RWPE2 (cell line): ENCODE measurements at places on chromosomes 1 and 21.

GRCh38 chr1:8420318-8420717 is 102.4 kb downstream of the SLC45A1 start:
- H3K4me1 ChIP-seq: peaks cover 5% of the 10 kb centered on the region
- H3K27ac ChIP-seq: no peak overlapping the region
- DNase-seq: no peak
- no peaks in the 10 kb centered on the region for H3K27me3 ChIP-seq
- peaks cover 14% of the 10 kb centered on the region for H3K36me3 ChIP-seq
- no peak overlapping the region for H3K4me3 ChIP-seq

DNA sequence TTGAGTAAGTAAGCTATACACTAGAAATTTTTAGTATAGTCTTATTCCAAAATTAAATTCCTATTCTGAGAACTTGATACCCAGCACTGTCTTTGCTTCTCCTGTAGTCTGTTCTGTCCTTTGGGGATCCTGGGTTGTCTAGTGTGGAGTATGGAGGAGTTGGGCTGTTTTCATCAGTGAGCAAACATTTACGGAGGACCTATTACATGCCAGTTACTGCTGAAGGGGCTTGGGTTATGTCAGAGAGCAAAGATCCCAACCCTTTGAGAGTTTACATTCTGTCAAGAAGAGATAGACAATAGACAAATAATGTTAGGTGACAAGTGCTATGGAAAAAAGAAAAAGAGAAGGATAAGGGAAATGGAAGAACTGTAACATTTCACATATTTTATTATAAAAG is 9.0 kb downstream of the TRAPPC10 start:
- no peak for DNase-seq
- H3K4me3 ChIP-seq: no peak overlapping the region
- H3K36me3 ChIP-seq: no peaks in the 10 kb centered on the region
- no peaks in the 10 kb centered on the region for H3K27me3 ChIP-seq
- H3K27ac ChIP-seq: no peak overlapping the region

- no peaks in the 10 kb centered on the region for H3K27me3 ChIP-seq
- no peaks in the 10 kb centered on the region for H3K4me1 ChIP-seq
Measured at GRCh38 chr1:15033264-15033663, 120.3 kb upstream of the TMEM51 start.

- H3K4me3 ChIP-seq: no peak overlapping the region
- no peak overlapping the region for H3K27ac ChIP-seq
- H3K4me1 ChIP-seq: no peaks in the 10 kb centered on the region
- peaks cover 49% of the 10 kb centered on the region for H3K36me3 ChIP-seq
- no peaks in the 10 kb centered on the region for H3K27me3 ChIP-seq
- no peak for DNase-seq
Measured at GRCh38 chr1:46676531-46676930, 4.9 kb downstream of the TEX38 start.

DNA sequence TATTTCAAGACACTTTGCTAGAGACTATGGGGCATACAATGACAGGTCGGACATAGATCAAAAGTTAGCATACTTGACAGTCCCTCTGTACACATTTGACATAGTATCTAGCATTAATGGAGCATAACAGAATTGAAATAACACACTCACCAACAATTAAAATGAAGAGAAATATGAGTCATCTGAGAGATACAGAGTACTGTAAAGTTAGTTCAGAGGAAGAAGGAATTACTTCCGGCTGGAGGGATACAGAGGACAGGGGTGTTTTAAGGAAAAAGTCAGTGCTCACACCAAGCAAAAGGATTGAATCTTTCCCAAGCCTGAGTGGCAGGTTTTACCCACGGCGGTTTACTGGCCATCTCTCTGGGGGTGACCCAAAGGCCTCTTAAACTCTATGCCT is 2.4 kb downstream of the ZMYND12 start:
- DNase-seq: no peak
- H3K4me1 ChIP-seq: peaks cover 6% of the 10 kb centered on the region
- no peak overlapping the region for H3K27ac ChIP-seq
- no peak overlapping the region for H3K4me3 ChIP-seq

DNA sequence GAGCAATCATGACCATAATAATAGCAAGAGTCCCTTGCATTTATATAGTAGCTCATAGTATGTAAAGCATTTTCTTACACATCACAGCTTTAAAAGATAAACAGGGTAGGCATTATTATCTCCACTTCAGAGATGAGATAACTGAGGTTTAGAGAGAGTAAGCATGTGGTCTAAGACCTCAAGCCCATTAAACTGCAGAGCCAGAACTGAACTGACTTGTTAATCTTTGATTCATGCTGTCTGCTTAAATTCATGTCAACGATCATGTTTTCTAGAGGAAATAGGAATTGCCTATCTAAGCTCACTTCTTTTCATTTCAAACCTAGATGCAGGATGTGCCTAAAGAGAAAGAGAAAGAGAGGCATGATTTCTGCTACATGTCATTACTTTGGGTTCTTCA is 524.8 kb downstream of the PTPRC start:
- DNase-seq: no peak
- H3K4me1 ChIP-seq: no peaks in the 10 kb centered on the region
- H3K4me3 ChIP-seq: no peak overlapping the region
- H3K27ac ChIP-seq: no peak overlapping the region
- H3K36me3 ChIP-seq: no peaks in the 10 kb centered on the region

DNA sequence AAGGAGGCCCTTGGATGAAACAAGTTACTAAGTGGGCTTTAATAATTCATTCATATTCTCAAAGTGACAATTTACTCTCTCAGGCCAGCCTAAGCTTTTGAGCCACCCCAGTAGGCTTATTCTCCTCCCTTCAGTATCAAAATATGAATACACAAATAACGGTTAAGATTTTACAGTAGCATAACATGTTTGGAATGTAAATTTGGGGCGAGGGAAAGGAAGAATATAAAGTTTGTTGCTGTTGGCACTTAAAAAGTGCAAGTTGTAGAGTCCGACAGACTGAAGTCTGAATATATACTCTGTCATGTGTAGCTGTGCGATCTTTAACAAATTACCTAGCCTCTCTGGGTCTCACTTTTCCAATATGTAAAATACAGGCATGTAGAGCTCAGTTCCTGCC is 22.6 kb upstream of the MYSM1 start:
- H3K27ac ChIP-seq: no peak overlapping the region
- no peak for DNase-seq
- no peak overlapping the region for H3K4me3 ChIP-seq
- H3K27me3 ChIP-seq: no peaks in the 10 kb centered on the region
- H3K36me3 ChIP-seq: no peaks in the 10 kb centered on the region

DNA sequence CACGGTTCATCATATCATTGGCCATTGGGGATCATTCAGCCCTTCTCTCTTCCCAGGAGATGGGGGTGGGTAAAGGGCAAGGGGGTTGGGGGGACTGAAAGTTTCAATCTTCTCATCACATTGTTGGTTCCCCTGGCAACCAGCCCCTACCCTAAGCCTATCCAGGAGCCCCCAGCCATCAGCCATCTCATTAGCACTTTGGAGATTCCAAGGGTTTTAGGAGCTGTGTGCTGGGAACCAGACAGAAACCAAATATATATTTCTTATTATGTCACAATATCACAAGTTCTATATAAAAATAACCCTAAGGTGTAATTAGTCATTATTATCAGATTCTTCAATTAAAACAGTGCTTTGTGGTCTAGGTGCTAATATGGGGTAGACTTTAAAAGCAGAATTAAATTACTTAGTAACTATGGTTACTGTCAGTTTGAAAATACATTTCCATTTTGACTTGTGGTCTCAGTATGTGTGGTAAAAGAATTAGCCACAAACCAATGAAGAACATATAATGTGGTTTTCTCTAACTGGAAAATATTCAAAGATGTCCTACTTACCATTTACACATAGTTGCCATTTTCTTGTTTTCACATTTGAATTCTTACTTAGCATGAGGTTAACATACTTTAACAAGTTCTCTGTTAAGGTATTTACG is 28.1 kb downstream of the IL23R start:
- no peak overlapping the region for H3K4me3 ChIP-seq
- H3K4me1 ChIP-seq: no peaks in the 10 kb centered on the region
- no peaks in the 10 kb centered on the region for H3K36me3 ChIP-seq
- no peak for DNase-seq

- H3K27ac ChIP-seq: peak within 1 kb of the TSS; percentile 97
- peaks cover 39% of the 10 kb centered on the region for H3K4me1 ChIP-seq
- no peaks in the 10 kb centered on the region for H3K36me3 ChIP-seq
- peak within 1 kb of the TSS; percentile 40 for H3K4me3 ChIP-seq
- peak; percentile 90 for DNase-seq
- no peaks in the 10 kb centered on the region for H3K27me3 ChIP-seq
Measured at GRCh38 chr1:151510957-151511635, at the start of gene CGN. TSS of gene CGN (plus strand) at chr1:151511387. CDS start at chr1:151518520, 7,133 bp downstream.

- DNase-seq: no peak
- H3K36me3 ChIP-seq: no peaks in the 10 kb centered on the region
- no peak overlapping the region for H3K27ac ChIP-seq
- H3K27me3 ChIP-seq: no peaks in the 10 kb centered on the region
Measured at GRCh38 chr1:190250368-190250767, 227.3 kb downstream of the BRINP3 start.

GRCh38 chr1:159845751-159846629 is 16.5 kb downstream of the VSIG8 start:
- H3K27me3 ChIP-seq: no peaks in the 10 kb centered on the region
- H3K4me3 ChIP-seq: no peak overlapping the region
- no peaks in the 10 kb centered on the region for H3K36me3 ChIP-seq

DNA sequence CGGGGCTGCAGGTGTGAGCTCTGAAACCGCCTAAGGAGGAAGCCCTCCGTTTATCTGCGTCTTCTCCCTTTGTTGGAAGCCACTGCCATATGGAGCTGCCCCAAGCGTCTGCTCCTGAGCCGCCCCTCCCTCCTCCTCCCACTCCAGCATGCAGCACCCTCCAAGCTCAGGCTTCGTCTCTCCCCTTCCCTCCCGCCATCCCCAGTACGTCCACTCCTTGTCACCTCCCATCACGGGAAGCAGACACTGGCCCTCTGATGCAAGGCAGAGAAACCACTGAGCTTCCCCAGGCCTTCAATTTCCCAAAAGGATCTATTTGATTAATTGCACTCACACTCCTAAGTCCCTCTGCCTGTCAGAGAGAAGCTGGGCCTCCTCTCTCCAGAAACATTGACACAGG is 52.5 kb downstream of the NFASC start:
- H3K27ac ChIP-seq: no peak overlapping the region
- H3K27me3 ChIP-seq: no peaks in the 10 kb centered on the region
- DNase-seq: no peak

- H3K27ac ChIP-seq: no peak overlapping the region
- no peak for DNase-seq
- no peaks in the 10 kb centered on the region for H3K27me3 ChIP-seq
- H3K36me3 ChIP-seq: no peaks in the 10 kb centered on the region
- H3K4me1 ChIP-seq: no peaks in the 10 kb centered on the region
Measured at GRCh38 chr21:41010101-41010435, 157.9 kb upstream of the BACE2 start.

GRCh38 chr1:69520326-69520725 is 47.4 kb upstream of the LRRC7 start:
- no peaks in the 10 kb centered on the region for H3K4me1 ChIP-seq
- H3K4me3 ChIP-seq: no peak overlapping the region
- H3K27me3 ChIP-seq: no peaks in the 10 kb centered on the region
- no peak for DNase-seq
- no peak overlapping the region for H3K27ac ChIP-seq

DNA sequence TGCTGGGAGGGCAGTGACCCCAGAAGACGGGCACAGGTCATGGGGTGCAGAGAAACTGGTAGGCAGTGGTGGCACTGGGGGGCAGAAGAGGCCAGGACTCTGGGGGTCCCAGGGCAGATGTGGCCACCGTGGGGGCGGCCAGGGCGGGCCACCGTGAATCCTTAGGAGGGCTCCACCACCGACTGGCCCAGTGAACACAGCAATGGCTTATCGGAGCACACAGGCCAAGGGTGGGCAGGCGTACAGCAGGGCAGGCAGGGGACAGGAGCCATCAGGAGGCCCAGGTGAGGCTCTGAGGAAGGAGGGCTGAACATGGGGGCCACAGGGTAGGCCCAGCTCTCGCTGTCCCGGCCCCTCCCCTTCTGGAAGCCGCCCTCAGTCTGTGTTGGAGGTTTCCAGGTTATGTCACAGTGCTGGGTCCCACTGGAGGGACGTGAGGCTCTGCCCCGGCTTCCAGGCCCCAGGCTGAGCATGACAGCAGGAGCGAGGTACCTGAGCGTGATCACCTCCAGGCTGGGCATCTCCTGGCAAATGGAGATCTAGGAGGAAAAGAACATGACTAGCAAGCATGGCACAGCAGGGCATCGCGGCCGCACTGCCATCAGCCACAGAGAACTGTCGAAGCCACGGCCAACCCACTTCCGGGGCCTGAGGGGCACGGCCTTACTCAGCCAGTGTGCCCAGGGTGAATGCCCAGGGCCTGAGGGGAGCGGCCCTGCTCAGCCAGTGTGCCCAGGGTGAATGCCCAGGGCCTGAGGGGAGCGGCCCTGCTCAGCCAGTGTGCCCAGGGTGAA is 3.7 kb downstream of the CFAP410 start:
- H3K36me3 ChIP-seq: no peaks in the 10 kb centered on the region
- no peaks in the 10 kb centered on the region for H3K27me3 ChIP-seq
- H3K4me1 ChIP-seq: no peaks in the 10 kb centered on the region
- no peak overlapping the region for H3K4me3 ChIP-seq

- H3K27me3 ChIP-seq: no peaks in the 10 kb centered on the region
- H3K36me3 ChIP-seq: no peaks in the 10 kb centered on the region
- no peaks in the 10 kb centered on the region for H3K4me1 ChIP-seq
Measured at GRCh38 chr1:8976896-8977450, 31.3 kb downstream of the CA6 start.

GRCh38 chr1:152049291-152050083 is 12.7 kb upstream of the S100A11 start:
- peak overlapping the region; percentile 98 for H3K27ac ChIP-seq
- H3K4me1 ChIP-seq: peaks cover 46% of the 10 kb centered on the region
- DNase-seq: no peak
- no peaks in the 10 kb centered on the region for H3K27me3 ChIP-seq
- H3K4me3 ChIP-seq: no peak overlapping the region

DNA sequence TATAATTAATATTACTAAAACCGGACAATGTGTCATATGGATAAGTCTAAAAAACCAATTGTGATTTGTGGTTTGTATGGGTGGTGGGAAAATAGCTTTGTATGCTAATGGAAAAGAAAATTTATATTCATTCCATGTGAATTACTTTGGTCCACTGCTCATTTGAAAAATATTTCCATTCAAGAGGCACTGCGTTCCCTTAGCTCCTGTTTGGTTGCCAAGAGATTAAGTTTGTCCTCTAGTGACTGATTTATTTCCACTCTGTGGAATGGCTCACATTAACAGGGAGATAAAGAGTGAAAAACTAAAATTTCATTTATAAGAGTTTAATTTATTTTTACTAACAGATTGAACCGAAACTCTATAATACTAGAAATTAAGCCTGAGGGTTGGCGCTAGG is 744.1 kb upstream of the CHRM3 start:
- no peak overlapping the region for H3K27ac ChIP-seq
- no peaks in the 10 kb centered on the region for H3K4me1 ChIP-seq
- no peaks in the 10 kb centered on the region for H3K36me3 ChIP-seq
- H3K27me3 ChIP-seq: no peaks in the 10 kb centered on the region
- DNase-seq: no peak
